Activated naive CD4-positive, alpha-beta T cell treated with anti-CD3 and anti-CD28 coated beads, Interleukin-2, amount 50 U/mL, for 72 hours (primary cell): ENCODE measurements at places on chromosomes 6 and 20. TPM values are rescaled to one million over a fixed set of nuclear protein-coding genes. Genes with fewer than 3 reads are reported as not detected.

The PDYN gene
- not detected for total RNA-seq

DNA sequence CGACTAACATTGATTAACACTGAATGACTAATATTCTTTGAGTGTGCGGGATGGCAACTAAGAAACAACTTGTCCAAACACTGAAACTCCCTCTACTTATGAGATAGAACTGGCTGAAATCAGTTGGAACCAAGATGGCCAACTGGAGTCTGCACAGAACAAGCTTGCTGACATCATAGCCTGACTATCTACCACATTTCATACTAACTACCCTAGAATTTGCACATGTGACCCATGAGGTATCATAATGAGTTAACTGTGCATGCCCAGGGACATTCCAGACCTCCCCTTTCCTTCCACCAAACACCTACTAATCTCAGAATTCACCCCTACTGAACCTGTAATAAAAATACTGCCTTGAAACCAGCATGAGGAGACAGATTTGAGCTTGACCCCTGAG is 43.2 kb downstream of the PHIP start:
- DNase-seq: no peak

DNA sequence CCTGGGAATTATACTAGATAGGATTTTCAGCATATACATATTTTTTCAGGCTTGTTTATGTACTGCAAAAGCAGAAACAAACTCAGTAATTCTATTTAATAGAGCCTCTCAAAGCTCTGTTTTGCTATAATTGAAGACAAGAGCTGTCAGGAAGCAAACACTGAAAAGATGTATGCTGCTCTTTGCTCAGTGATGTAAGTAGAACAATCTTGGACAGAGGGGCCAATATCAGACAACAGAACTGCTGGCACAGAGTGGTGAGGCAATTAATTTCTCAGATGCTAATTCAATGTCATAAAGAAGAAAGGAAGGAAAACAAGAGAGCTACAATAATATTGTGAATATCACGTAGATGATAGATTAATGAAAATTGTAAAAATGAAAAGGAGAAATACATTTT is 663.3 kb upstream of the ADGRB3 start:
- no peak for DNase-seq

GRCh38 chr6:132728616-132729015 is 14.8 kb upstream of the VNN1 start:
- no peak for DNase-seq
